Glomerular endothelial cell (primary cell): ENCODE measurements at places on chromosomes 4 and X. TPM values are rescaled to one million over a fixed set of nuclear protein-coding genes. Genes with fewer than 3 reads are reported as not detected.

The PNCK gene
- not detected in 2 replicates for total RNA-seq

The TLR6 gene
- 1.5 and 2.9 TPM in 2 replicates for total RNA-seq

The F8A1 gene
- 8.8 and 21.4 TPM in 2 replicates for total RNA-seq

The AKAP14 gene
- total RNA-seq: not detected in 2 replicates

The SMARCA1 gene
- total RNA-seq: 35.2 and 48.2 TPM in 2 replicates

The SHOX gene
- not detected in 2 replicates for total RNA-seq

The FAM199X gene
- 16.5 and 19.4 TPM in 2 replicates for total RNA-seq

The PRDM8 gene
- total RNA-seq: 0.73 and 2.5 TPM in 2 replicates

The SLC7A11 gene
- 28.0 and 36.9 TPM in 2 replicates for total RNA-seq

The P2RY4 gene
- 0.12 TPM in 1 of 2 replicates, not detected in the other for total RNA-seq
